Left colon (tissue), 2 donors: ENCODE measurements at places on chromosomes 7 and 10. TPM values are rescaled to one million over a fixed set of nuclear protein-coding genes. Genes with fewer than 3 reads are reported as not detected.

The NKX2-3 gene
- total RNA-seq = 11.7 TPM

The ARHGAP19 gene
- 6.8 TPM for total RNA-seq

The HOXA10 gene
- total RNA-seq = 23.4 TPM

The LRWD1 gene
- 12.6 TPM for total RNA-seq

The NAT16 gene
- not detected for total RNA-seq

The GPAM gene
- 10.9 TPM for total RNA-seq

The KCNH2 gene
- total RNA-seq = 10.4 TPM

The UTF1 gene
- not detected for total RNA-seq

The NPSR1 gene
- 1.2 TPM for total RNA-seq

The GATA3 gene
- total RNA-seq = 0.78 TPM

DNA sequence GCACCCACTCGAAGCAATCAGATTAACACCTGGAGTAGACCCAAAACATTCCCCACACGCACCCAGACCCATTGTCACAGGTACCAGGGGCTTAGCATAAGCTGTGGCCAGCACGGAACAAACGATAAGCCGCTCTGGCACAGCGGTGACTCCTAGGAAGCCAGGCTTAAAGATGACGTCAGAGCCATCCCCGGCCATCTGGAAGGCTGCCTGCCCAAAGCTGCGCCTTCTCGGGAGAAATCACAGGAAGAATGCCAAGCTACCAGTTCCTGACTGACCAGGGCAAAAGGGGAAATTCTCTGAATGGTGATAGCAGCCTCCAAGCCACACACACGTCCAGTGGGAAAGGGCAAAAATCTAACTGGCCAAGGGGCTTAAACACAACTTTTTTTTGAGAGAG is 13.0 kb upstream of the WIPI2 start:
- peak; percentile 52 for DNase-seq

GRCh38 chr7:147659036-147659995 is 931.2 kb upstream of the C7orf33 start:
- no peak for DNase-seq

- DNase-seq = no peak
These were observed 10.1 kb downstream of the FOXL3 start for GRCh38 chr7:300048-300447.

DNA sequence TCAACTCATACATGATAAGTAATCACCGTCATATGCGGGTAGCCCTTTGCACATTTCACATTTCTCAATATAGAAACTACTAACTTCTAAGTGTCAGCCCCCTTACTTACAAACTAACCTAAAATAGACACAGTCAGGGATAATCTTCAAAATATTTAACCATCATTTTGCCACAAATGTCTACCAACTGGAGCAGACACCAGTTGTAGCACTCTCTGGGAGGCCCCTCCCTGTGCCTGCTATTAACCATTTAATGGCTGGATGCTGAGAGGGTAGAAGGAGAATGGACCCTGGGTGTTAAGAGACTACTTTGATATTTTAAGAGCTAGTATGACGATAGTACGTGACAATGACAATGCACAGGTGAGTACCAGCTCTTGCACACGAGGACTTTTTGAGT is 116.4 kb downstream of the SORBS1 start:
- no peak for DNase-seq

DNA sequence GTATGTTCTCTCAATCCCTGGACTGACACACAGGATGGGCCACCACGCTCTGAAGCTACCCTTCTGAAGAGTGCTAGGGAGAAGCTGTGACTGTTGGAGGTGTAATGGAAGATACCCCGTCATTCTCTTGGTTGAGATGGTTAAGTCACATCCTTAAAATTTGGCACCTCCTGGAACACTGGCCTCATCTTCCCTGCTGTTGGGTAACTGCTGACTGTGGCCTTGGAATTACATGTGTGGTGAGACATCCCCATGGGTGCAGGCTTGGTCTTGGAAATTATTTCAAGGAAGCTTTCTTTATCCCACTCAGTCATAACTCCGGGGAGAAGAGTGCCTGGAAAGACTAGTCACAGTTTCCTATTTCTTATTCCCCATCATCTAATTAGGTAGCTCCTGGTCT is 62.0 kb downstream of the LRMDA start:
- no peak for DNase-seq

DNA sequence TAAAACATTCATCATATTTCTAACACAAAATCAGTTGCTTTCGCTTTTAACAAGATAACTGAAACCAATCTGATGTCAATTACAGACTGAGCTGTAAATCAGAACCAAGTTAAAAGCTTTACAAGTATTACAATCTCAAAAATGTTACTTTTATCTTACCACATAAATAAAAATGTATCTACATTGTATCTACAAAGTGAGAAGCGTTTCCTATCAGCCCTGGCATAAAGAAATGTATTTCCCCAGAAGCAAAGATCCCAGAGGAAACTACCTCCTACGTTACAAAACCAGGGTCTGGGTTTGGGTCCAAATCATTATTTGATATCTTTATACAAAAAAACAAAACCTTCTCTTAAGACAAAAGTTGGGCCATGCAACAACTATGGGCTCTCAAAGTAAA is 2.6 kb downstream of the SMURF1 start:
- DNase-seq = no peak

- no peak for DNase-seq
These were observed 138.1 kb downstream of the WDR11 start for GRCh38 chr10:120989279-120989678.

DNA sequence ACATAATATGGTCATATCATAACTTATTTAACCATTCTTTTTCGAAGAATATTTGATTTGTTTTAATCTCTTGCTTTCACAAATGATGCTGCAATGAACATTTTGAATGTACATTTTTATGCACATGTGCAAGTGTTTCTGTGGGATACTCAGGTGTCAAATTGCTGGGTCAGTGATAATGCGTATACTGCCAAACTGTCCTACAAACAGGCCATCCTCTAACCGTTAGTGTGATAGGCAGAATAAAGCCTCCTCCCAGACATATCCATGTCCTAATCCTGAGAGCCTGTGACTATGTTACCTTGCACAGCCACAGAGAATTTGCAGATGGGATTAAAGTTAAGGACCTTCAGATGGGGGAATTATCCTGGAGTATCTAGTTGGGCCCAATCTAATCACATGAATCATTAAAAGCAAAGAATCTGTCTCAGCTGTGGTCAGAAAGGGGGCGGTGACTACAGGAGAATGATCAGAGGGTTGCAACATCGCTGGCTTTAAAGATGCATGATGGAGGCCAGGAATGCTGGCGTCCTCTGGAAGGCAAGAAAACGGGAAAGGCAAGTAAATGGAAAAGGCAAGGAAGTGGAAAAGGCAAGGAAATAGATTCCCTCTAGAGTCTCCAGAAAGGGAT is 46.7 kb downstream of the FZD1 start:
- no peak for DNase-seq

DNA sequence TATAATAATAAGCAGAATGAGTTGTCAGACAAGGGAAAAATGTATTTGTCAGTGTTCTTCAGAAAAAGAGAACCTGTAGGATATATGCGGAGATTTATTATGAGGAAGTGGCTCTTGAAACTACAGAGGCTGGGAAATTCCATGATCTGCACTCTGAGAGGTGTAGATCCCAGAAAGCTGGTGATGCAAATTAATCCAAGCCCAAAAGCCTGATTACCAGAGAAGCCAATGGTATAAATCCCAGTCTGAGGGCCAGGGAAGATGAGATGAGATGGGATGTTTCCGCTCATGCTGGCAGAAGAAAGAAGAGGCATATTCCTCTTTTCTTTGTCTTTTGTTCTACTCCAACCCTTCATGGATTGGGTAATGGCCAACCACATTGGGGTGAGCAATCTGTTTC is 732.8 kb upstream of the IGFBP3 start:
- no peak for DNase-seq

DNA sequence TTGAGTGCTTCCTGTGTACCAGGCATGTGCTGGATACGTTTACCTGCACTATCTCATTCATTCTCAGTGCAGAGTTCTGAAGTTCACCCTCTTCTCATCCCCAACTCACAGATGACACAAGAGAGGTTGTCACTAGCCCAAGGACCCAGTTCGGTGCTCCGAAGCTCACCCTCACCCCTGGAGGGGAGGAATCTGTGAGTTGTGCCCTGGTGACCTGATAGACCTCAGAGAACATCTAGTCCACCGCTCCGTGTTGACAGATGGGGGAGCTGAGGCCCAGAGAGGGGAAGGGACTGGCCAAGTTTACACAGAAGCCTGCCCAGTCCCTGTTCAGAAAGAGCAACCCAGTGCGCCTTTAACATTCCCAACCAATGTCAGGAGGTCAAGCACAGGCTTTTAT is 44.8 kb upstream of the EMX2 start:
- no peak for DNase-seq

DNA sequence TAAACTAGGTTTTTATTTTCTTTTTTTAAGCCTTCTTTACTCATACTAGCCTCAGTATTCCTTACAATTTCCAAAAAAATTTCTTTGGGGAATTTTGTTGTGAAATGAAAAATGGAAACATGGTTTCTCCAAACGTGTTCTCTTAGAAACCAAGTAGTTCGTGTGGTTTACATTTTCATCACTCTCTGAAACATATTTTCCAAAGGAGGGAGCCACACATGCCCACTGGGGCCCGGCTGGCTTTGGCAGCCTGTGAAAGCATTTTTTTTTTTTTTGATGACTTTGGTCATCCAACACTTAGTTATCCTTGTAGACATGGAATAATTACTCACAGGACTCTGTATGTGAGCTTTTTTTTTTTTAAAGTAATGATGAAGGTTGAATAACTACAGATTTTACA is 169.6 kb downstream of the C7orf25 start:
- no peak for DNase-seq

- no peak for DNase-seq
These were observed 48.1 kb downstream of the MYO3A start for GRCh38 chr10:25982107-25982506.

DNA sequence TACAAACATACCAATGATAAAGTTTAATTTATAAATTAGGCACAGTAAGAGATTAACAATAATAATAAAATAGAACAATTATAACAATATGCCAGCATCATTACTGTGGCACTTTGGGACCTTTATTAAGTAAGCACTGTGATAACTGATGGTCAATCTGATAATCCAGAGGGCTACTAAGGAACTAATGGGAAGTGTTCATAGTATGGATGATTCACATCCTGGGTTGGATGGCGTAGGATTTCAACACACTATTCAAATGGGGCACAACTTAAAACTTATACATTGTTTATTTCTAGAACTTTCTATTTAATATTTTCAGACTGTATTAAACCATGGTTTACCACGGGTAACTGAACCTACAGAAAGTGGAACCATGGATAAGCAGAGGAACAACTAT is 90.8 kb downstream of the KIF20B start:
- DNase-seq = no peak

DNA sequence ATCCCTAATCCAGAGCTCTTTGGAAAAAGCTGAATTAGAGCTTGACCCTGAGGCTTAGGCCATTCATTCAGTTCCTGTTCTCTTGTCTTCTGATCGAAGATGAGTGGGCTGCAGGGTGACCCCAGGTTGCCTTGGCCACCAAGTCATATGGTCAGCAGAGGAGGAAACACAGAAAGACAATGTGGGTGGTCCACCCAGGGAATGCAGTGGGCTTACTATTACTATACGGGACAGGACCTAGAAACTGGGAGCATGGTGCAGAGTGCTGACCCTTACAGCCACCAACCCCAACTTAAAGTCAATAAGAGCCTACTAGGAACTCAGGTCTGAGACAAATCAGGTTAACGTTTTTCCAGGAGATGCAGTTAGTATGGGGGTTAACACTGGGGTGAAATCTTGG is 200.5 kb downstream of the HERPUD2 start:
- no peak for DNase-seq

- peak; percentile 5 for DNase-seq
These were observed 58.4 kb upstream of the MACROH2A2 start for GRCh38 chr10:69994262-69994661.

- peak; percentile 34 for DNase-seq
These were observed 314.6 kb downstream of the FRMD4A start for GRCh38 chr10:14016011-14016536.

GRCh38 chr10:20277820-20278219 is 461.6 kb downstream of the PLXDC2 start:
- no peak for DNase-seq

DNA sequence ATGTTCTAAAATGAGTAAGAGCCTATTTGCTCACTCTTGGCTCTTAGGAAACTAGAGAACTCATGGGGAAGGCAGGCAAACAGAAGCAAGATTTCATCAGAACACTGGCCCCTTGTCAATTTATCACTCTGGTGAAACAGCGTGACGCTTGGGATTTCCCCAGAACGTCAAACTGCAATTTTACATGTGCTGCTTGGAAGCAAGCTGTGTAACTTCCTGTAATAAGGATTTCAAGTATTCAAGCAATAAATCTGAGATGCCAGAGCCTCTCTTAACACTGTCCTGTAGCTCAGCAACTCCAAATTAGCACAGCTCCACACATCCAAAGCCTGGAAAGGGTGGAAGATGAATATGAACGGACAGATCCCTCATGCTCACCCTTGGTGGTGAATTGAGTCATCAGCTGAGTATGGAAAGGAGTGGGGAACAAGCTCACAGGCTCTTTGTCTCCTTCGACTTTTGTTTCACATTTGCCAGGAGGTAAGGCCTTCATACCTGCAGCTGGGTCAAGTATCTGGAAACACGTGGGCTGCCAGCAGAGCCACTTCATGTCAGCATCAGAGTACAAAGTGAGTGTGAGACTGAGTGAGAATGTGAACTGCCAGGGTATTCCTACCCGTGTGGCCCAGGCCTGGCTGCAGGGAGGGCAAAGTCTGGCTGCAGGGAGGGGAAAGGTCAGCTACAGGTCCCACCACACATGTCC is 140.4 kb upstream of the NAMPT start:
- DNase-seq = peak; percentile 69

- DNase-seq = no peak
These were observed 394.8 kb downstream of the PARD3 start for GRCh38 chr10:34420273-34420672.

GRCh38 chr7:101929256-101929655 is 111.8 kb downstream of the CUX1 start:
- no peak for DNase-seq

GRCh38 chr10:6337382-6337781 is 134.7 kb downstream of the PFKFB3 start:
- DNase-seq = no peak
